ENCODE measurements at places on chromosomes 12 and 14. TPM values are rescaled to one million over a fixed set of nuclear protein-coding genes. Genes with fewer than 3 reads are reported as not detected.
A peak's percentile ranks its signal among the peaks of the same experiment; 100 is the strongest.

DNA sequence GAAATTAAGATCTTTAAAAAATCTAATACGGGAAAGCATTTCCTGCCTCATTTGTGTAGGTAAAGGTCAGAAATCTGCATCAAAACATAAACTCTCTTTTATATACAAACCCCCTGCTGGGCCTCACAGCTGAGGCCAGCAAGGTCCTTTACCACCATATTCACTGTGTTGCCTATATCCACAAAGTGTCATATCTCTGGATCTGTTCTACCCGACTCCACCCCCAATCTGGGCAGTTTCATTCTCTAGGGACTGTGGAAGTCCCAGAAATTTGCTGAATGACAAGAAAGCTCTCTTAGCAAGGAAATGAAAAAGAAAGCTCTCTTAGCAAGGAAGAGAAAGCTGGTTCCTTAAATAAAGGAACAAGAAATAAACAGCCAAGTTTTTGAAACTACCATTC is 301.7 kb downstream of the KCNH5 start:
- no peak overlapping the region for H3K4me3 ChIP-seq
- H3K4me1 ChIP-seq = no peaks in the 10 kb centered on the region
- no peaks in the 10 kb centered on the region for H3K27me3 ChIP-seq
- H3K36me3 ChIP-seq = no peaks in the 10 kb centered on the region
- no peak for DNase-seq

Gene TAS2R8
- total RNA-seq = 0.49 TPM

Gene CMKLR1
- 10.0 TPM for total RNA-seq

Gene IL22
- not detected for total RNA-seq

- peaks cover 15% of the 10 kb centered on the region for H3K36me3 ChIP-seq
- peak overlapping the region; percentile 97 for H3K27ac ChIP-seq
- H3K4me3 ChIP-seq = peak overlapping the region; percentile 64
Measured at GRCh38 chr12:133038118-133038709, 905 bp downstream of the ZNF84 start.

DNA sequence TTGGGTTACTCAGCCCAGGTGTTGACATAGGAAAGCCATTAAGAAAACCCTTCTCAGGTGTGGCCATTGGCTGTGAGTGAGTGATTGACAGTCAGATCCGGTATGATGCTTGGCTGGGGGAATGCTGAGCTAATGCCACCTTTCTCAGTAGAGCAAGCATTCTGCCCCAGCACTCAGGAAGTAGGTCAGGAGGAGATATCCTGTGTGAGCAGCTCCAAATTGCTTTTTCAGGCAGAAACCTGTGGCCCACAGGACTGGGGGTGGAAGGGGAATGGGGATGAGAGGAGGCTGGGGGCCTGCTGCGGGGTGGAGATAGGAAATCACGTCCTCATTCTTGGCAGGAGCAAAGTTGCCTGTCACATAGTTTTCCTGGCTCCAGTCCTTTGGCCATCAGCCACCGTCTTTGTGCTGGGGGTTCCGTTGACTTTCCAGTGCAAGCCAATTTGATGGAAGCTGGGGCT is 55.7 kb downstream of the NINJ2 start:
- H3K4me3 ChIP-seq = no peak overlapping the region
- DNase-seq = no peak
- H3K27me3 ChIP-seq = no peaks in the 10 kb centered on the region
- no peaks in the 10 kb centered on the region for H3K4me1 ChIP-seq
- peak overlapping the region; percentile 21 for H3K27ac ChIP-seq
- no peaks in the 10 kb centered on the region for H3K36me3 ChIP-seq

DNA sequence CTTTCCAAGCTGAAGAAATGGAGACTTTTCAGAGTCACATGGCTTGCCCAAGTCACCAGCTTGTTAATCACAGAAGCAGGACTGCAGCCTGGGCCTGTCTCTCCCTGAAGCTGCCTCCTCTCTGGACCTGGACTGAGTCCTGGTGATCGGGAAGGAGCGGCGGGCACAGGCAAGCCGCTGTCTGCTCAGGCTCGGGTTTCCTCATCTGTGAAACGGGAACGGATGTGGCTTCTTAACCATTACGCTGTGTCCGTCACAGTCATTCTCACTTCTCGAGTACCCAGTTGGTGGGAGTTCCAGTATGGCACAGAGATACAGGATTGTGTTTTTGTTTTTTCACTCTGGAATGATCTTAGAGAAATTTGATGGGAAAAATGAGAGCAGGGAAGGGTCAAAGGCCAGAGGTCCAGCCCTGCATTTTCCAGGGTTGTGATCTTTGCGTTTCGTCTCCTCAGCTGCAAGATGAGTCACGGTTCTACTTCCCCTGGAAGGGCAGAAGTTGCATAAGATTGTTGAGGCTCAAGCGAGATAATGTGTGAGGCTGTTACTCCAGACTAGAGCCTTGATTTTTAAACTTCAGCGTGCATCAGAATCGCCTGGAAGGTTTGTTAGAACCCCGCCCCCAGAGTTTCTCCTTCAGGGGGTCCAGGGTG is 7.6 kb upstream of the LRTM2 start:
- no peak for DNase-seq
- no peaks in the 10 kb centered on the region for H3K4me1 ChIP-seq
- H3K4me3 ChIP-seq = no peak overlapping the region
- peak overlapping the region; percentile 56 for H3K27ac ChIP-seq

DNA sequence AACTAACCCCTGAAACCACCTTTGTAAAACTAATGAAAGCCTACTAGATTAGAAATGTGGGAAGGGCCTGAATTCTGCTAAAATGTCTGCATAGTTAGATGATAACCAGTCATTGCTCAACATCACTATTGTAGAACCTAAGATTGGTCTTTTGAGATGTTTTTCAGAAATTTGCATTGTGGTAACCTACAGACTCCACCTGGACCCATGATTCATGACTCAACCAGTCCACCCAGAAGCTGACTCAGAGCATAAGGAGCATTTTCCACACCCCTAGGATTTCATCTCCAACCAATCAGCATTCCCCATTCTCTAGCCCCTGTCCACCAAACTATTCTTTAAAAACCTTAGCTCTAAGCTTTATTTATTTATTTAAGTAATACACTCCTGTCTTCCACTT is 30.4 kb upstream of the CHGA start:
- H3K27ac ChIP-seq = no peak overlapping the region
- no peak for DNase-seq
- no peaks in the 10 kb centered on the region for H3K4me1 ChIP-seq
- H3K4me3 ChIP-seq = no peak overlapping the region
- H3K27me3 ChIP-seq = peaks cover 4% of the 10 kb centered on the region
- no peaks in the 10 kb centered on the region for H3K36me3 ChIP-seq

Gene ZC3H14
- 86.7 TPM for total RNA-seq

GRCh38 chr12:22494319-22494718 is 50.0 kb downstream of the C2CD5 start:
- H3K36me3 ChIP-seq = peaks cover 15% of the 10 kb centered on the region
- DNase-seq = no peak
- H3K27ac ChIP-seq = no peak overlapping the region
- H3K4me3 ChIP-seq = no peak overlapping the region
- no peaks in the 10 kb centered on the region for H3K4me1 ChIP-seq

Data from sigmoid colon (tissue), 7 donors.